ENCODE measurements at places on chromosomes 3 and 15.

GRCh38 chr3:110654843-110655502, 416.6 kb upstream of the NECTIN3 start:
- H3K4me1 ChIP-seq = no peaks in the 10 kb centered on the region
- H3K36me3 ChIP-seq = no peaks in the 10 kb centered on the region
- H3K4me3 ChIP-seq = no peak overlapping the region

- H3K27ac ChIP-seq = no peak overlapping the region
- H3K4me1 ChIP-seq = no peaks in the 10 kb centered on the region
- peaks cover 15% of the 10 kb centered on the region for H3K36me3 ChIP-seq
- H3K27me3 ChIP-seq = no peaks in the 10 kb centered on the region
- H3K4me3 ChIP-seq = no peak overlapping the region
- peak; percentile 70 for DNase-seq
Measured at GRCh38 chr3:50652709-50653108, 22.0 kb upstream of the DOCK3 start.

- no peaks in the 10 kb centered on the region for H3K27me3 ChIP-seq
- no peaks in the 10 kb centered on the region for H3K36me3 ChIP-seq
- no peaks in the 10 kb centered on the region for H3K4me1 ChIP-seq
Measured at GRCh38 chr15:67901922-67902321, 62.1 kb upstream of the RNU6-1 start.

- no peaks in the 10 kb centered on the region for H3K36me3 ChIP-seq
- H3K4me3 ChIP-seq = no peak overlapping the region
- H3K27ac ChIP-seq = no peak overlapping the region
- DNase-seq = peak; percentile 6
- peaks cover 2% of the 10 kb centered on the region for H3K27me3 ChIP-seq
Measured at GRCh38 chr3:24678421-24678865, 183.8 kb upstream of the THRB start.

DNA sequence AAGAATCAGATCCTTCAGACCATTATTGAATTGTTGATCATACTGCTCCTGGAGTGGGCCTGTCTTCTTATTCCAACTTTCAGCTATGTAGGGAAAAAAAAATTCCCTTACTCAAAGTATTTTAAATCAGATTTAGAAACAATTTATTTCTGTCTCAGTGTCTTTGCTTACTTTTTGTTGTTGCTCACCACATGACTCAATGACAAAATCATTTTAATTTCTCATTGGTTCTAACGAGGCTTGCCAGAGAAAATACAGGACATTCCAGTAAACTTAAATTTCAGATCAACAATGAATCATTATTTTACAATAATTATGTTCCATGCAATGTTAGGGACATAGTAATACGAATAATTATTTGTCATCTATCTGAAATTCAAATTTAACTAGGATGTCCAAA, 748.5 kb upstream of the CBLB start:
- H3K4me1 ChIP-seq = no peaks in the 10 kb centered on the region
- DNase-seq = no peak
- no peak overlapping the region for H3K4me3 ChIP-seq
- no peaks in the 10 kb centered on the region for H3K27me3 ChIP-seq

GRCh38 chr15:43274136-43274535, 7.4 kb upstream of the TGM5 start:
- H3K4me3 ChIP-seq = no peak overlapping the region
- no peak overlapping the region for H3K27ac ChIP-seq
- peaks cover 14% of the 10 kb centered on the region for H3K4me1 ChIP-seq

GRCh38 chr3:131217296-131217741, 164.3 kb upstream of the NUDT16 start:
- H3K36me3 ChIP-seq = no peaks in the 10 kb centered on the region
- no peak overlapping the region for H3K27ac ChIP-seq
- no peaks in the 10 kb centered on the region for H3K4me1 ChIP-seq
- no peak overlapping the region for H3K4me3 ChIP-seq
- H3K27me3 ChIP-seq = no peaks in the 10 kb centered on the region
- DNase-seq = no peak

- H3K4me3 ChIP-seq = no peak overlapping the region
- H3K27ac ChIP-seq = no peak overlapping the region
- DNase-seq = no peak
- peaks cover 27% of the 10 kb centered on the region for H3K36me3 ChIP-seq
Measured at GRCh38 chr3:33543601-33544000, 103.4 kb upstream of the UBP1 start.

- no peak for DNase-seq
- no peak overlapping the region for H3K27ac ChIP-seq
- H3K4me3 ChIP-seq = no peak overlapping the region
- no peaks in the 10 kb centered on the region for H3K27me3 ChIP-seq
Measured at GRCh38 chr3:109098079-109098644, 19.8 kb downstream of the MORC1 start.

DNA sequence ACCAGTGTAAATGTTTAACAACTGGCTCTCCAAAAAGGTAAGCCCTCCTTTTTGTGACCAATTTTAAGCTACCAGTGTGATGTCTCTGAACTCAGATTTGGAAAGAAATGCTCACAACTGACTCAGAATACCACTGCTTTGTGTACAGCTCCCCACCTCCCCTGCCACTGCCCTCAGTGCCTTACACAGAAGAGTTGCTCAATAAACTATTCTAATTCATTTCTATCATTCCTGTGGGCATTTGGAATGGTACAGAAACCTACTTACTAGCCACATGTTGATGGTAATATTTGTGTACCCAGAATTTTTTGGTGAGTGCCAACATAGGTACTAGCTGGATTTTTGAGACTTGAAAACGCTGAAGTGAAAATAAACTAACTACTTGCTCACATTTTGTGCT, 16.0 kb downstream of the LRRN1 start:
- H3K27me3 ChIP-seq = no peaks in the 10 kb centered on the region
- H3K27ac ChIP-seq = no peak overlapping the region
- H3K4me3 ChIP-seq = no peak overlapping the region
- H3K36me3 ChIP-seq = no peaks in the 10 kb centered on the region

DNA sequence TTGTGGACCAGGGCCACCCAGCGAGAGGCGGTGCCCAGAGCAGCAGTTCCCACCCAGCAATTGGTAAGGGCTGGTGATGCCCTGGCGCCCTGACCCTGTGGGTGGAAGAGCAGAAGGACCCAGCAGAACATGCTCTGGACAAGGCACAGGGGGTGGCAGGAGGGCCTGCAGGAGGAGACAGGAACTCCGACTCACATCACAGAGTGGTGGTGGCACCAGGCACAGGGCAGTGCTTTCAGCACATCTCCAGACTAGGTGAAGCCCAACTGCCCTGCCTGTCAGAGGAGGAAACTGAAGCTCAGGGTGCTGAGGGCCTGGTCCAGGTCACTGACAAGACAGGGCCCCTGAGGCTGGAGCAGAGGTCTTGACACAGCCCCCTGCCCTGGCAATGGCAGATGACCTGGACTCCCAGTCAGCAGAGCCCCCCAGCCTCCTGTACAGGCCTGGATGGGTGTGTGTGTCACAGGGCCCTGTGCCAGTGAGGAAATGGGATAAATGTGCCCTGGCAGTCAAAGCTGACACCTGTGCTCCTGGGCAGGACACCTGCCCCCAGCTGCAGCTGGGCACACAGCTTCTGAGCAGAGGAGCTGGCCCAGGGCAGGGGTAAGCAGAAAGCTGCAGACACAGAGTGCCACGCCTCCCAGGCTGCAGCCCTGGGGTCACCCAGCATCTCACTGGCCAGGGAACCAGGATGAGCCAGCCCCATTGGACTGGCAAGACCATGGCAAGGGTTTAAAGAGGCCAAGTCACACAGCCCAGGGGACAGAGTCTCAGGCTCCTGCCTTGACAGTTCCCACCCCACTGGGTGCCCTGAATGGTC, 11.4 kb downstream of the KLF15 start:
- no peaks in the 10 kb centered on the region for H3K4me1 ChIP-seq
- H3K27me3 ChIP-seq = no peaks in the 10 kb centered on the region
- DNase-seq = no peak

DNA sequence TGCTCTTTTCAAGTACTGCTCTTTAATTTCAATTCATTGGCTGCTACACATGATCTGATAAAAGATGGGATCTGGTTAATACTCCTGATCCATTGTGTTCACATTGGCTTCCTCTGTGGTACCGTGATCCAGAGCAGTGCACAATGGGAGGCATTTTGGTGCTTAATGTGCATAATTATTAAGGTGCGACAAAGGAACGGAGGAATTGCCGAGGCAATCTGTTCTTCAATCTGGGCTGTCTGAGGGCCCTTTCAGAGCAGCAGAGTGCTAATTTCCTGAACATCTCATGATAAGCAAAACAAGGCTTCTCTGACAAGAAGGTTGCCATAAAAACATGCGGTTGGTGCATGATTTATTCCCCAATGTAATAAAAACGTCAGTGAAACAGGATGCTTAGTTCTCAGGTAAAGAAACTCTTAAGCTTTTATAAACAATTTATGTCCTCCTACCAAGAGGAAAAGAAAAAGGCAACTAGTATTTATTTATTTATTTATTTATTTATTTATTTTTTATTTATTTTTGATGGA, 64.0 kb upstream of the EPHA3 start:
- no peaks in the 10 kb centered on the region for H3K4me1 ChIP-seq
- H3K36me3 ChIP-seq = no peaks in the 10 kb centered on the region

DNA sequence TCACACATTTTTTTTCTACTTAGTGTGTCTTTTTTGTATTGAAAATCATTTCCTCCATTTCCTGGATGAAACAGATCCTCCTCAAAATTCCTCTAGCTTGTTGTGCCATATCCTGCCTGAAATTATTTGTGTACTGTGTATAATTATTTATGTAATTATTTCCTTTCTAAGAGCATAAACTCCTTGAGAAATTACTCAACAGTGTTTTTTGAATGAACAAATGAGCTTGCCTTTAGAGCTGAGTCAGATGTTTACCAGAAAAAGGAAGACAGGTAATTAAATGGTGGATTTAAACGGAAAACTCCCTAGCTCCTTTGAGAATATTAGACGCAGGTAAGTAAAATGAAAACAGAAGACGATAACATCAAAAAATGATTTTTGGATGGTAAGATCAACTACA, 13.2 kb upstream of the SECISBP2L start:
- H3K36me3 ChIP-seq = no peaks in the 10 kb centered on the region
- no peak for DNase-seq
- no peaks in the 10 kb centered on the region for H3K27me3 ChIP-seq
- no peaks in the 10 kb centered on the region for H3K4me1 ChIP-seq
- H3K27ac ChIP-seq = no peak overlapping the region

GRCh38 chr3:29922992-29923746, 642.3 kb downstream of the RBMS3 start:
- H3K27me3 ChIP-seq = no peaks in the 10 kb centered on the region
- H3K27ac ChIP-seq = no peak overlapping the region
- H3K4me1 ChIP-seq = no peaks in the 10 kb centered on the region
- DNase-seq = no peak

GRCh38 chr15:50234764-50235163, 30.8 kb downstream of the HDC start:
- H3K4me3 ChIP-seq = no peak overlapping the region
- no peak overlapping the region for H3K27ac ChIP-seq
- H3K27me3 ChIP-seq = no peaks in the 10 kb centered on the region
